ENCODE measurements at places on chromosomes 5 and 9.

DNA sequence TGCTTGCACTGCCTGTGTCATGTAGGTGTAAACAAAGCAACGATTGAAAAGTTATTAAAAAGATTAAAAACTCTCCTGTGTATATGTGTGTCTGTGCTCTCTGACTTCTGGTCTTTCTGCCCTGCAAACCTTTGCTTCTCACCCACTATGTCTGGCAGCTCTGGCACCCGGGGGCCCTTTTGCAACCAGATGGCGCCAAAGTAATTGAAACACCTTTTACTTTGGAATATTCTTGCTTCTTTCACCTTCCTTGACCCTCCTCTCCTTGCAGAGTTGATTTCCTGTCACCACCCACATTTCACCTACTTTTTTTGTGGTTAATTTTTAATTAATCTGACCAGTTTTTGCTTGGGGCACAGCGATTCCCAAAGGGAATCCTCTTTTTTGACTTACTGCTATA lies 275.5 kb downstream of the ARHGEF28 start:
- no peak for DNase-seq

- no peak for DNase-seq
Measured at GRCh38 chr5:148841519-148841918, 15.1 kb downstream of the ADRB2 start.

DNA sequence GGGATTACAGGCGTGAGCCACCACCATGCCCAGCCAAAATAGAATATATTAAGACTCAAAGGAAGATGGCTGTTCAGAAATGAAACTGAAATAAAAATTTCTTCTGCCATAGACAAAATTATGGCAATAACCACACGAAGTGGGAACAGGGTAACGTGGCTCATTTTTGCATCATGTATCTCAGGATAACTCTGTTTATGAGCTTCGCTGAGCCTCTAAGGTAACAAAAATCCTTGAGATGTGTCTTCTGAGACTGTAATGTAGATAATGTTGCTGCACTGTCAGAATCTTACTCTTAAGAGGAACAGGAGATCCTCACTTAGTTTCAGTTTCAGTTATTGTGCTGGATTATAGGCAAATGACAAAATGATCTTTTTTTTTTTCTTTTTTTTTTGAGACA lies 153.8 kb downstream of the GOLPH3 start:
- DNase-seq = no peak

GRCh38 chr5:172410662-172411483 lies 43.5 kb downstream of the SH3PXD2B start:
- no peak for DNase-seq

DNA sequence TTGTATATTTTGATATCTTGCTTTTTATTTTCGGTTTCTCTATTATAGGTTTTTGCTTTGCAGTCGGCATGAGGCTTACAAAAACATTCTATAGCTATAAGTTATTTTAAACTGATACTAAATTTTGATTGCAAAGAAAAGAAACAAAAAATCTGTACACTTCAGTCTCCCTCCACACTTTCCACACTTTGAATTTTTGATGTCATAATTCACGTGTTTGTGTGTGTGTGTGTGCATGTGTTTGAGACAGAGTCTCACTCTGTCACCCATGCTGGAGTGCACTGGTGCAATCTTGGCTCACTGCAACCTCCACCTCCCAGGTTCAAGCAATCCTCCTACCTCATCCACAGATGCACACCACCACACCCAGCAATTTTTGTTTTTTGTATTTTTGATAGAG lies 124.9 kb downstream of the MRPS30 start:
- no peak for DNase-seq

- DNase-seq = no peak
Measured at GRCh38 chr9:117250610-117251215, 164.1 kb downstream of the ASTN2 start.

DNA sequence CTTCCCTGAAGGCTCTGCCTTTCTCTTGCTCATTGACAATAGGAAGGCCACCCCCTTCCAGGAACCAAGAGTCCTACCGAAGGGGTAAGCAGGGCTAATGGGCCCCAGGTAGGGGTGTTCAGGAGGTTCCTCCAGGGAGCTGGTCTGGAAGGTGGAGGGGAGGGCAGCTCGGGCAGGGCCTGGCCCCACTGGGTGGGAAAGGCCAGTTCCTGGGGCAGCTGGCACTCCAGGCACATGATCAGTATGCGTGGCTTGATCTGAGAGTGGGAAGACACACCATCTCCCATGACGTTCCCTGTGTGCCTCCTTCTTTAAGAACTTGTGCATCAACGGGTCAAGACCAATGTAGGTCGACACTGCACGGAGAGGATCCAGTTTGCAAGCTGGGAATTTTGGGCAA lies 149.8 kb downstream of the PHF2 start:
- no peak for DNase-seq

- no peak for DNase-seq
Measured at GRCh38 chr9:103444176-103444575, 449.0 kb downstream of the CYLC2 start.

DNA sequence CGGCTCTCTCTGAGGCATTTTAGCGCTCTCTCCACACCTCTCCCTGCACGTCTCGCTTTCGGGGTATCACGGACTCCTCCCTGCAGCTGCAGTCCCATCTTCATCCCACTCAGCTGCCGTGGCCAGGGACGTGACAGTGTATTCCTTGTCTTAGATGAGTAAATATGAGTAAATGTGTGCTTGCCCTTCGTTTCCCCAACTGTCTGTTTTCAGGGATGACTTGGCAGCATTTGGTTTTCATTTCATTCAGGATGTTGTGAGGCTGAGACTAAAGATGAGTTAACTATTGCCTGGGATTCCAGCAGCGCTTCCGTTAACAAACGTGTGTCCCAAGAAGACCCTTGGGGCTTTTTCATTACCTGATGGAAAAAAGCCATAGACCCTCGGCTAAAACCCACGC lies 29.5 kb downstream of the GDNF start:
- DNase-seq = no peak

GRCh38 chr5:33781286-33781685 lies 110.5 kb downstream of the ADAMTS12 start:
- no peak for DNase-seq

DNA sequence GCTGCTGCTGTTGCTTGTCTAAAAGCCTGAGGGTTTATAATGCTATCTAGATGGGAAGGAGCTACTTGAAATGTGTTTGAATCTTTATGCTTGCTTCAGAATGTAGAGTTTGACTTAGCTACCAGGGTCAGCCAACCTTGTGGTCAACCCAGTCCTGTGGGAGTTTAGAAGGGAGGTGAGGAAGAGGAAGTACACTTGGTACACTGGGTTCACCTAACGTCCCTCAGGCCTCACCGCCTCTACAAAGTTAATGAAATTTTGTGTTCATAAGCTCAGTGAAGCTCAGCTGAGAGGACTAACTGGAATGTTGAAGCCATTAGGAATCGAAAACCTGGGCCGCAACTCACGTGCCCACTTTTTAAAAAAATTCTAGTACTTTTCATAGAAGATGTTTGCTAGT lies 10.7 kb downstream of the IQGAP2 start:
- no peak for DNase-seq

- DNase-seq = no peak
Measured at GRCh38 chr5:179668391-179668790, 12.4 kb downstream of the CBY3 start.

- DNase-seq = no peak
Measured at GRCh38 chr5:90675222-90675621, 116.6 kb downstream of the ADGRV1 start.

DNA sequence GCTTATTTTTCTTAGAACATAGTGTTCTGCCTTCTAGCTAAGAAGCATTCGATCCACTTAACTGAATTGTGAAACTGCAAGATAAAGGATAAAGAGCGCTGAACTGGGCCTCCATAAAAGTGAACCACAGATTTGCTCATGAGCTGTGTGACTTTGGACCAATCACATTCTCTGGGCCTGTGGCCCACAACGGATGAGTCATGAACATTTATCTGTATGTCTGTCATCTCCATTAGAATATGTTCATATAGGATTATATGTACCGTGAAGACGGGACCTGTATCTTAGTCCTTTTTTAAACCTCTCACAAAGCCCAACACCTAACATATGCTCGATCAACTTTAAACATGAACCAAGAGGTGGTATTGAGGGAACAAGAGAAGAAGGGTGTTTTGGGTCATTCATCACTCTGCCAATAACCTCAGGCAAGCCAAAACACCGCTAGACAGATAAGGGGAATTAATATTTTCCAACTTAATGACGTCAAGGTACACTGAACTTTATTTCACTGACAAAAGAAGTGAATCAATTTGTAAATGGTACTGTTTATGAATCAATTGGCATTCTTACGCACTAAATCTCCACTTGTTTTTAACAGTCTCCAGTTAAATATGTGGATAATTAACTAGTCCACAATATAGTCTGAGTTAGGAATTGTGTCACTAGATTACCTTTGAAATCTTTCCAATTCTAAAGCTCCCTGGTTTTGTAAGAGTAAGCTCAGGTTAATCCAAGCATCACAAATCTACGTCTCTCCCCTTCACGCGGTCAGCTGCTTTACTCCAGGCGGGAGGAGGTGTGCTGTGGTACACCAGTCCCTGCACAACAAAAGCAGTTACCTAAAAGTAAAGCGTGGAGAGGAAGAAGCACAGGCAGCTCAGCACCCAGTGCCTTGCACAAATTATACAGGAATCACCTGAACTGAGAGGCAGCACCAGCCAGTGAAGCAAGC lies 1.6 kb downstream of the TMEM245 start:
- DNase-seq = no peak

DNA sequence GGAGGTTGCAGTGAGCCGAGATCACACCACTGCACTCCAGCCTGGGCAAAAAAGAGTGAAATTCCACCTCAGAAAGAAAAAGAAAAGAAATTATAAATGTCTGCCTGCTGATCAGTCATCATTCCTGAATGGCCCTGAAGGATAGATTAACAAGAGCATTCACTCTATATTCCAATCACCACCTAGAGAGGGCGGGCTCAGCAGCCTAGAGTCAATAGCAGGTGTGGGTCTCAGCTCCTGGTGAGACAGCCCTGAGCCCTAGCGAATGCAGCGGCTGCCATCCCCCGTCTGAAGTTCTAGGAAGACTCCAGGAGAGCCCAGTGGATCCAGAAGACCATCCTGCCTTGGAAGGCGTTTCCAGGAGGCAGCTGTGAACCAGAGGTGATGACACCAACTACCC lies 12.0 kb downstream of the FBP1 start:
- no peak for DNase-seq

GRCh38 chr9:75142202-75142601 lies 53.9 kb downstream of the OSTF1 start:
- DNase-seq = no peak

DNA sequence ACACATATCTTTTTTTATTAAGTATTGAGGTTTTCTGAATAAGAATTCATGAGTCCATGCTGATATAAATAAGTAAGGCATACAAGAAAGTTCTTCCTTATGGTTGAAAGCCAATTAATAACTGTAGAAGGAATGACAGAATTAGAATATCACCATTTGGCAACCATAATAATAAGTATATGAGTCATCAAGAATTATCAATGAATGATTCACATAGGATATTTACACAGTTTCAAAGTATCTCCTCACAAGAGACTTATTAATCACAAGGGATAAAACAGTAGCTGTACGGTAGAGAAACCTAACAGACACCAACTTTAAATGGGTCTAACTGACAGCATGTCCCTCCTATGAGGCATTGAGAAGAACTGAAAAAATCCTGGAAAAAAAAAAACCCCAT lies 161.6 kb downstream of the NR3C1 start:
- no peak for DNase-seq

GRCh38 chr9:111807197-111807596 lies 12.5 kb upstream of the SHOC1 start:
- DNase-seq = no peak

DNA sequence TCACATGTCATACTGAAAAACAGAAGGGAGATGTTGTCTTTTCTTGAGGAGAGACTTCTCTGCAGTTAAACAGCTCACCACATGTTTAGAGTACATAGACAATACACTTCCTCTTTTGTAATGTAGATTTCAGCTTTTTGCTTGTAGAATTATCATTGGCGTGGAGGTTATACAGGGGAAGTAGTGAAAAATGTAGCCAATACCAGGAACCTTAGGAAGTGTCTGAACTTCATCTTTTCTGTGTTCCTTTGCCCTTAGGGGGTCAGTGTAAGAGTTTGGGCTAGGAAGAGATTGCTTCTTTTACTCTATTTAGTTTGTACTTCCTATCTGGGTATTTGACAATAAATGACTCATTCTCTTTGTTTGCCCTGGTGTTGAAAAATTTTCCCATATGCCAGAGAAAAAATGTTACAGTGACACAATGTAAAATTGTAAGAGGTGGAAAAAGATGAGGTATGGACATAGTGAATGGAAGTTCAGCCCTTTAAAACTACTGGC lies 21.0 kb upstream of the CDKN2B start:
- DNase-seq = no peak

DNA sequence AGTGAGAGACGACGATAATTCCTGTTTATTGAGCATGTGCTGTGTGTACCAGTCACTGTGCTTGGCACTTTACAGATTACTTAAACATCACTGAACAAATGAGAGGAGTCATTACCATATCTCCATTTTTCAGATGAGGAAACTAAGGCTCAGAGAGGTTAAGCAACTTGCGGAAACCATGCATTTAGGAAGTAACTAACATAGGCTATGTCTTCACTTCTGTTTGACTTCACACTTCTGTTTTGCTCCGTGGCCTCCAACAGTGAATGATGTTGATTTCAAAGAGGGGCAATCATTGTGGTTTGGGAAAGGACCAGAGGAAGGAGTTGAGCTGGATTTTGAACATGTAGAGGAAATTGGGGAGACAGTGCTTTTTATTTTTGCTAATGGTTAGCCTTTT lies 16.7 kb downstream of the GCNT1 start:
- DNase-seq = no peak

- DNase-seq = no peak
Measured at GRCh38 chr9:136927343-136928271, 16.9 kb downstream of the FBXW5 start.

DNA sequence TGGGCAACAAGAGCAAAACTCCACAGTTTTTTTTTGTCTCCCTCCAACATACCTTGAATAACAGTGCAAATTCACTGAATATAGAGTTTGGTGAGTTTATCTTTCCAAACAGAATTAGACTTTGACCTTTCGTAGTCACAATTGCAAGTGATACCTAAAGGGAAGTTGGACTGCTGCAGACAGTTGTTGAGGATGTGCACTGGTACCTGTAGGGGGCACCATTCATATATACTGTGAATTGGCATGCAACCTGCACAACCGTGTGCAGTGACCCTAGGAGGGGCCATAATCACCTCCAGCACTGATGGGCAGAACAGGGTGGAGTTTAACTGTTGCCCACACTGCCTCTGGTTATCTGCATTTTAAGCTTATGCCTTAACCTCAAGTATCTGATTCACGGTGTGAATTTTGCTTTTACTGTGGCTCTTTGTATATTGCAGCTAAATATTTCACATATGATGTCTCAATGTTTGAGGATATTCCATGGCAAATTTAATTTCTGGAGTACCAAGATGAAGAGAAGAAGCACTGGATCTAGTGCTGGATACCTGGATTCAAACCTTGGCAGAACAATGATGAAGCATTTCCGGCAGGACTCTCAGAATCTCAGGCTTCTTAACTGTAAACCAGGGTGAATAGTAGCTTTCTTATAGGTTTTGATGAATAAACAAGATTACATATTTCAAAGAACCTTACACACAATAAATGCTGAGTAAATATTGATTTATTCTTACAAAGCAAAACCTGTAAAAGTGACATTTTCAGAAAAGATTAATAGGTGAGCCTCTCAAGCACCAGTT lies 144.3 kb downstream of the ACTBL2 start:
- no peak for DNase-seq

- DNase-seq = no peak
Measured at GRCh38 chr9:13569602-13570067, 290.1 kb upstream of the MPDZ start.
